Hippocampal formation (tissue), 2 donors: ENCODE measurements at places on chromosomes 2 and 18.

GRCh38 chr2:209526561-209526960 is 102.7 kb downstream of the MAP2 start:
- DNase-seq = no peak

DNA sequence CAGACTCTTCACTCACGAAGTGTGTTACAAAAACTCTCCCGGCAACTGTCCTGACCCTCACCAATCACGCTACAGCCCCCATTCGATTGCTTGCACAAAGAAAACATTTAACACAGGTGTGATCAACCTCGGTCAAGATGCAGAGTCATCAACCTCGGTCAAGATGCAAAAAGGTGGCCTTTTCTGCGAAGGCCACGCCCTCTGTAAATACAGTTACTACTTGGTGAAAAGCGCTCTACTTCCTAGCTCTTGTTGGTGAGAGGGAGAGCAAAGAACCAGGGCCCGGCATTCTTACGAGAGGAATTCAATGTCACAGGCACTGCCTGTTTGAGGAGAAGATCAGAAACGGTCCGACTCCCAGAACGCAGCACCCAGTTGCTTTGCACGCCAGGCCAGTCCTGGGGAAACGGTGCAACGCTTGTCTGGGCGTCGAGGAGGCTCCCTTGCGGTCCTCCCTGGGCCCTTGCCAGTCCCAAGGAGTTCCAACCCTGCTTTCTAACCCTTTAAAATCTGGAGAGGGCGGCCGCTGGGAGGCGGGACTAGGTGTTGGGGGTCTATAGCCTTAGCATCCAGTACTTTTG is 1.9 kb downstream of the PIEZO2 start:
- DNase-seq = no peak

DNA sequence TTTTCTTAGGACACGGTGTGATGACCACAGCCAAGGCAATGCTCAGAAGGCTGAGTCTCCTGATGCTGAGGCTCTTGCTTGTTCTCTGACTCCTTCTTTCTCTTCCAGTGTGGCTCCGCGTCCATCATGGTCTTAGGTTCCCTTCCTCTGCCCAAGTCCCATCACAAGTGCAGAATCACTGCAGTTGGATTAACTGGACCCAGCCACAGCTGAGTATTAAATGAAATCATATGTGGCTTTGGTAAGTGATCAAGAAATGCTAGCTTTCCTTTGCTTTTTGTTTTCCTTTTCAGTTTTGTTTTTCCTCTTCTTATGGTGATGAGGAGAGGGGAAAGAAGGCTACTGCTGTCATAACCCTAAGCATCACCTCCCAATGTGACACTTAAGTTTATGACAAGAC is 375.8 kb downstream of the INSIG2 start:
- DNase-seq = no peak

DNA sequence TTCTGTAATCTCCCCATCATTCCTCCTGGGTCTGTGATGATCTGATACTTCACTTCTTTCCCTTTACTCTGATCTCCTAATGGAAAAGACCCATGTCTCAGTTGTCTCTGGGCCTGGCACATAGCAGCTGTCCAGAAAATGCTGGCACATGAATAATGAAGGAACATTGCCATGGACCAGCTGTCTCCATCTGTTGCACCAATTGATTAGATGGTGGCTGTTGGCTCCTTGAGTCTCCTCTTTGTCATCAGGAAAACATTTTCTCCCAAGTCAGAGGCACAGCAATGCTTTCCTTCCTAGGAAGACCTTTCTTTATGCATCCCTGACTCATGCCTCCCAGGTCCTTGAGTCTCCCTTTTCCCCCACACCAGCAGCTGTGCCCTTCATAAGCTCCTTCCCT is 286.2 kb upstream of the CXCR4 start:
- no peak for DNase-seq

DNA sequence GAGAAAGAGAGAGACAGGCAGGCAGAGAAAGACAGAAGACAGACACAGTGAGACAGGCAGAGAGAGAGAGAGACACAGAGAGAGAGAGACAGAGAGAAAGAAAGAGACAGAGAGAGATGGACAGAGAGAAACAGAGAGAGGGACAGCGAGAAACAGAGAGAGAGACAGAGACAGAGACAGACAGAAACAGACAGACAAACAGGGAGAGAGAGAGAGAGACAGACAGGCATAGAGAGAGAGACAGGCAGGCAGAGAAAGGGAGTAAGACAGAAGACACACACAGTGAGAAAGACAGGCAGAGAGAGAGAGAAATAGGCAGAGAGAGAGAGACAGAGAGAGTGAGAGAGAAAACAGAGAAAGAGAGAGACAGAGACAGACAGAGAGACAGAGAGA is 105.3 kb upstream of the ANKRD30BL start:
- no peak for DNase-seq

- DNase-seq = no peak
Measured at GRCh38 chr2:69305712-69306392, 81.2 kb downstream of the GFPT1 start.
